ENCODE measurements at places on chromosomes 6 and 20. TPM values are rescaled to one million over a fixed set of nuclear protein-coding genes. Genes with fewer than 3 reads are reported as not detected.
A peak's percentile ranks its signal among the peaks of the same experiment; 100 is the strongest.

Gene MROH8
- 3.8 TPM for polyA plus RNA-seq

Gene SLC12A5
- not detected for polyA plus RNA-seq

Gene EFCAB8
- polyA plus RNA-seq = 0.65 TPM

Gene LPIN3
- polyA plus RNA-seq = 0.29 TPM

Gene VARS2
- 34.5 TPM for polyA plus RNA-seq

DNA sequence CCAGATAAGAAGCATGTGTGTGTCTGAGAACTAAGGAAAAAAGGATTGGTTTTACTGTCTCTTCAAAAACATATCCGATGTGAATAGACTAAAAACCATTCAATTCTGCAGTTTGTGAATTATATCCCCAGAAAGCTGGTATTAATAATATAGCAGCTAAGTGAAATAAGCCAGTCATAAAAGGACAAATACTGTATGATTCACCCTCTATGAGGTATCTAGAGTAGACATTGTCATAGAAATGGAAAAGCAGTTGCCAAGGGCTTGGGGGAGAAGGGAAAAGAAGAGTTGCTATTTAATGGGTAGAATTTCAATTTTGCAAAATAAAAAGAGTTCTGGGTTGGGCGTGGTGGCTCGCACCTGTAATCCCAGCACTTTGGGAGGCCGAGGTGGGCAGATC is 137.5 kb downstream of the ATXN1 start:
- H3K36me3 ChIP-seq = no peaks in the 10 kb centered on the region
- no peak overlapping the region for H3K4me3 ChIP-seq
- DNase-seq = no peak
- H3K27ac ChIP-seq = no peak overlapping the region
- no peaks in the 10 kb centered on the region for H3K4me1 ChIP-seq

DNA sequence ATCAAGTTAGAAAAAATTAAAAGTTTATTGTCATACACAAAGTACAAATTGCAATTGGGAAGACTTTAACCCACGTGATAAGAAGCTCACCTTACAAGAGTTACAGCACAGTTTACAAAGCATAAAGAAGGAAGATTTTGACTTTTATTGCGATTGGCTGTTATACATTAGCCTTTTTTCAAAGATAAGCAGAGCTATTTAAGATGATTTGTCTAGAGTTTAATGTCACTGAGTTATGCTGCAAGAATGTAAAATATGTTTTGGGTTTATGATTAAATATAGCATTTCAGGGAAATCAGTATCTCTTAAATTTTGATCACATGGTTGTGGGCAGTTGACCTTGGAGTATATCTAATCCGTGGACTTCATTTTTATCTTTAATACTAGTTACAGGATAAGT is 664.2 kb upstream of the PTCHD4 start:
- H3K27ac ChIP-seq = no peak overlapping the region
- H3K4me3 ChIP-seq = no peak overlapping the region
- no peaks in the 10 kb centered on the region for H3K36me3 ChIP-seq
- H3K27me3 ChIP-seq = no peaks in the 10 kb centered on the region

DNA sequence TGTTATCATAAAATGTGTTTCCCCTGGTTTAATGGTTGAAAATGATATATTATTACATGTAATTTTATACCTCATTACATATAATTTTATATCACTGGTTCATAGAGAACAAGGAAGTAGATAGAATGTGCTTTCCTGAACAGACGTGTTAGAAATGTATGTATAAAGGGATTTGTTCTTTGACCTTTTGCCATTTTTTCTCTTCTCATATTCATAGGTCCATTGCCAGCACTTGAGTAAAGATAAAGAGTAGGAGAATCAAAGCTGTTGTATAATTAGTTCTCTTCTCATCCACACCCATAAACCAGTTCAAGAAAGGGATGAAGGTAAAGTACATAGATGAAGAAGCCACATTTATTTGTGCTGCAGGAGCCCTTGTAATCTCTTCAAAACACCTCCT is 46.7 kb downstream of the RNF217 start:
- no peak overlapping the region for H3K27ac ChIP-seq
- H3K4me1 ChIP-seq = no peaks in the 10 kb centered on the region
- no peak for DNase-seq
- no peaks in the 10 kb centered on the region for H3K27me3 ChIP-seq
- no peaks in the 10 kb centered on the region for H3K36me3 ChIP-seq

- H3K27ac ChIP-seq = no peak overlapping the region
- no peak overlapping the region for H3K4me3 ChIP-seq
- no peaks in the 10 kb centered on the region for H3K27me3 ChIP-seq
- no peaks in the 10 kb centered on the region for H3K4me1 ChIP-seq
These were observed 684.8 kb downstream of the QKI start for GRCh38 chr6:164099269-164099865.

- H3K27ac ChIP-seq = no peak overlapping the region
- H3K27me3 ChIP-seq = no peaks in the 10 kb centered on the region
- H3K4me1 ChIP-seq = peaks cover 52% of the 10 kb centered on the region
- no peaks in the 10 kb centered on the region for H3K36me3 ChIP-seq
- H3K4me3 ChIP-seq = no peak overlapping the region
- peak; percentile 45 for DNase-seq
These were observed 1.1 kb upstream of the BHLHE23 start for GRCh38 chr20:63007646-63008488.

- H3K27me3 ChIP-seq = no peaks in the 10 kb centered on the region
- H3K36me3 ChIP-seq = no peaks in the 10 kb centered on the region
- H3K27ac ChIP-seq = no peak overlapping the region
- H3K4me1 ChIP-seq = no peaks in the 10 kb centered on the region
These were observed 303.0 kb downstream of the PAX1 start for GRCh38 chr20:22008456-22008855.

GRCh38 chr20:44448753-44449546 is 26.7 kb upstream of the TTPAL start:
- H3K27ac ChIP-seq = no peak overlapping the region
- DNase-seq = peak; percentile 31
- H3K4me1 ChIP-seq = no peaks in the 10 kb centered on the region

GRCh38 chr6:41277605-41278004 is 8.9 kb downstream of the TREM1 start:
- H3K27ac ChIP-seq = no peak overlapping the region
- DNase-seq = no peak
- no peak overlapping the region for H3K4me3 ChIP-seq
- peaks cover 57% of the 10 kb centered on the region for H3K4me1 ChIP-seq

GRCh38 chr6:33279257-33279695 is 2.4 kb downstream of the B3GALT4 start:
- H3K4me3 ChIP-seq = no peak overlapping the region
- H3K27me3 ChIP-seq = no peaks in the 10 kb centered on the region
- H3K4me1 ChIP-seq = peaks cover 47% of the 10 kb centered on the region
- no peak for DNase-seq
- peaks cover 62% of the 10 kb centered on the region for H3K36me3 ChIP-seq

GRCh38 chr6:159342146-159342545 is 172.9 kb downstream of the FNDC1 start:
- no peak overlapping the region for H3K27ac ChIP-seq
- no peak overlapping the region for H3K4me3 ChIP-seq
- H3K4me1 ChIP-seq = no peaks in the 10 kb centered on the region
- DNase-seq = no peak
- H3K27me3 ChIP-seq = no peaks in the 10 kb centered on the region

DNA sequence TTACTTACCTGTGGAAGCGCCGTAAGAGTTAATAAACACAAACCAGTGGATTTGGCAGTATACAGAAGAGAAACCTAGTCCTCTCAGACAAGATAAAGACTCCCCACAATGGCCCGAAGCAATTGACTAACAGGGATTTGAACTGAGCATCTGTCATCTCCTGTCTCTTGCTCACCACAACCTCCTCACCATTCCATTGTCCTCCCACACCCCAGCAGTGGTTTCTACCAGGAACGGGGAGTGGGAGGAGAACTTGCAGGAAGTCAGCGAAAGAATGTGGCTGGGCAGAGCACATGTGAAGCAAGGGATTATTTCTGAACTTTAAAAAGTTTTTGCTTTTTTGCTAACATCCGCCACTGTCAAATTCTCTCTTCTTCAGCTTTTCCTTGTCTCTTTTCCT is 24.6 kb upstream of the TAAR1 start:
- no peak overlapping the region for H3K27ac ChIP-seq
- H3K4me3 ChIP-seq = no peak overlapping the region
- H3K36me3 ChIP-seq = no peaks in the 10 kb centered on the region
- H3K27me3 ChIP-seq = no peaks in the 10 kb centered on the region
- DNase-seq = no peak
- no peaks in the 10 kb centered on the region for H3K4me1 ChIP-seq

DNA sequence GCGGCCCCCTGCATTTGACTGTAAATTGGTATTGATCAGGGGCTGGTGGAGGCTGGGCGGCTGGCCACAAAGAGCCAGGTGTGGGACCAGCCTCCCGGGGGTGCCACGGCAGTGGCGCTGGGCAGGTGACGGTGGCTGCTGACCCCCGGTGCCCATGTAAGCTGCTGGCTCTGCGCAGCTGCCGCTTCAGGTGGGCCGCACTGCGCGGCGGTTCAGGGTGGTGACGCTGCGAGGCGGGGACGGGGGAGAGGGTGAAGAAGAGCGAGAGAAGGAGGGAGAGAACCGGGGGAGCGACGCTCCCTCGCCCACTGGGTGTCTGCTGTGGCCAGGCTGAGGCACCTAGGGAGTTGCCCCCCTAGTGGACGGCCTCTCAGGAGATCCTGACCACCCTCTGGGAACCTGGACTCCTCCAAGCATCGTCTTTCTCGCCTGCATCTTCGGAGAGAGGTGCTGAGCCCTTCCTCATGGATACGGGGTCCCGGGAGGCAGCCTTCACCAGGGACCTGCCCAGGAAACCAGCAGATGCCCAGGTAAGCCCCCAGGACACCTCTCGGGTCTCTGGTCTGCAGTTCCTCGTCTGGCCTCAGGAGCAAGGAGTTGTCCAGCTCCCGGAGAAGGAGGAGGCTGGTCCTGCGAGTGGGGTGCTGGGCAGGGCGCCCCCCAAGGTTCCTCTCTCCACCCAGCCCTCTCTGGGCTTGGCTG is 77.5 kb upstream of the GATA5 start:
- no peak overlapping the region for H3K4me3 ChIP-seq
- H3K27me3 ChIP-seq = no peaks in the 10 kb centered on the region
- no peaks in the 10 kb centered on the region for H3K36me3 ChIP-seq
- H3K27ac ChIP-seq = no peak overlapping the region
- DNase-seq = no peak
- peaks cover 14% of the 10 kb centered on the region for H3K4me1 ChIP-seq

DNA sequence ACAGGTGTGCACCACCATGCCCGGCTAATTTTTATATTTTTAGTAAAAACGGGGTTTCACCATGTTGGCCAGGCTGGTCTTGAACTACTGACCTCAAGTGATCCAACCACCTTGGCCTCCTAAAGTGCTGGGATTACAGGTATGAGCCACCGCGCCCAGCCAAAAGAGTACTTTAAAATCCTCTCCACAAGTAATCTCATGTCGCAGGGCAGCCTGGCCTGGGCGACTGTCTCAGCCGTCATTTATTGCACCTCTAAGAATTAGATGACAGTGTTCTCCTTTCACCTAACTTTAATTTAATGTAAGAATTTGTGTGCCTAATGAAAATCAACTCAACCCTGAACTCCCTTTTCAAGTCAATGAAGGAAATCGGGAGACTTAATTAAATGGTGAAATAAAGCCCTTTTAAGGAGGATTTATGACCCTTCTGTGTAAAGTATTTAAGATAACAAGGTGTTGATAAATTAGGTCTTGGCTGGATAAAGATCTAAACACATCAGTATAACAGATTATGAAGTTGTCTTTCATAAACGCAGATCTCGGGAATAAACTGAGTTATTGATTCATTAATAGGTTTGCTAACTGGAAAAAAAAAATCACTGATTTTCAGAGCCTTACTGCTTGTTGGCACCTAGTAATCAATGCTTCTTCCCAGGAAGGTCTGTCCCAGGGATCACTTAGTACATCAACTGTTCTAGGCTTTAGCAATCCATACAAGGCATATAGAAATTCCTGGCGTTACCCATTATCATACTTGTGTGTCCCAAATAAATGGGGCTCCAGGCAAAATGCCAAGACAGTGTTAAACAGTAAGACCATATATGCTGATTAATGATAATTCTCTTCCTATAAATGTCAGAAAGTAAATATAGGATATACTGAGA is 209.3 kb downstream of the GMDS start:
- no peaks in the 10 kb centered on the region for H3K4me1 ChIP-seq
- no peak for DNase-seq
- no peak overlapping the region for H3K27ac ChIP-seq
- H3K4me3 ChIP-seq = no peak overlapping the region
- H3K27me3 ChIP-seq = no peaks in the 10 kb centered on the region

DNA sequence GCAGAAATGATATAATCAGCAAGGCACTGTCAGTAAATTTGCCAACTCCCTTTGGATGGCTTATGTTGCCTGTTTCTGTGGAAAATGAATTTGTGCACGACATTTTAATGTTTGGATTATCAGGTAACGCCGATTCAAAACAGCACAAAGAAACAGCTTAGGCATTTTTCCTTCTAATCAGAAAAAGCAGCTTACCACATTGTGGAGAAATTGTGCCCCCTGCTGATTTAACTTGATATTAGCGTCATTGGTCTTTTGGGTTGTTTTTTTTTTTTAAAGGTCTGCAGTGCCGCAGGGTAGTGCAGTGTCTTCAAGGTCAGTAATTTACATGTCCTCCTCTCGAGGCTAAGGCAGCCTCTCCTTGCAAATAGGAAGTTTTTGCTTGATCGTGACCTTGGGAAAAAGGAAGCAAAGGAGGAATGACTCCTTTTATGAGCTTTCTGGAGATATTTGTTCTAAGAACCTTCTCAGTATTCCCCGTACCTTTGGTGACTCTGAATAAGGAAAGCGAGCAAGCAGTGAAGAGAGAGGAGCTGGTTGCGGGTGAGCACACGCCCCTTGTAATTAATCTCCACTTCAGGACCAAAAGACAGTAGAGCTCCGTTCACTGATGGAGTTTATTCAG is 79.1 kb downstream of the ELOVL4 start:
- H3K4me3 ChIP-seq = no peak overlapping the region
- no peaks in the 10 kb centered on the region for H3K36me3 ChIP-seq
- peaks cover 4% of the 10 kb centered on the region for H3K4me1 ChIP-seq
- H3K27me3 ChIP-seq = no peaks in the 10 kb centered on the region
- H3K27ac ChIP-seq = no peak overlapping the region

- H3K36me3 ChIP-seq = no peaks in the 10 kb centered on the region
- H3K4me1 ChIP-seq = no peaks in the 10 kb centered on the region
These were observed 110.2 kb downstream of the TBXT start for GRCh38 chr6:166057431-166057830.

- H3K4me1 ChIP-seq = no peaks in the 10 kb centered on the region
- DNase-seq = no peak
- no peak overlapping the region for H3K27ac ChIP-seq
- H3K36me3 ChIP-seq = no peaks in the 10 kb centered on the region
- no peak overlapping the region for H3K4me3 ChIP-seq
- H3K27me3 ChIP-seq = no peaks in the 10 kb centered on the region
These were observed 41.1 kb downstream of the SLC13A3 start for GRCh38 chr20:46610145-46610544.

Data from B cell (primary cell).